Frontal cortex (tissue), 4 donors: ENCODE measurements at places on chromosomes 6 and 20. TPM values are rescaled to one million over a fixed set of nuclear protein-coding genes. Genes with fewer than 3 reads are reported as not detected.

Gene KCNK16
- total RNA-seq, result not detected

Gene HMGCLL1
- total RNA-seq, result 68.9 TPM

Gene TBX18
- total RNA-seq, result 6.5 TPM

Gene ULBP2
- 5.3 TPM for total RNA-seq

Gene PROCR
- 4.9 TPM for total RNA-seq

Gene ZNF318
- total RNA-seq, result 9.8 TPM

Gene TDRD6
- 0.41 TPM for total RNA-seq

Gene C20orf204
- 1.2 TPM for total RNA-seq

Gene TRIM15
- total RNA-seq, result not detected

Gene PAX1
- not detected for total RNA-seq

Gene STX11
- under 0.01 TPM for total RNA-seq

Gene ZSCAN26
- total RNA-seq, result 36.3 TPM

Gene ARMC2
- 16.3 TPM for total RNA-seq

Gene MCM3
- 11.0 TPM for total RNA-seq
